ENCODE measurements at places on chromosomes 4 and X. TPM values are rescaled to one million over a fixed set of nuclear protein-coding genes. Genes with fewer than 3 reads are reported as not detected.
A peak's percentile ranks its signal among the peaks of the same experiment; 100 is the strongest.

The GC gene
- total RNA-seq: not detected

The DRP2 gene
- total RNA-seq: not detected

The TCP11X2 gene
- not detected for total RNA-seq

The STARD8 gene
- total RNA-seq: 11.7 TPM

The FREM3 gene
- total RNA-seq: not detected

DNA sequence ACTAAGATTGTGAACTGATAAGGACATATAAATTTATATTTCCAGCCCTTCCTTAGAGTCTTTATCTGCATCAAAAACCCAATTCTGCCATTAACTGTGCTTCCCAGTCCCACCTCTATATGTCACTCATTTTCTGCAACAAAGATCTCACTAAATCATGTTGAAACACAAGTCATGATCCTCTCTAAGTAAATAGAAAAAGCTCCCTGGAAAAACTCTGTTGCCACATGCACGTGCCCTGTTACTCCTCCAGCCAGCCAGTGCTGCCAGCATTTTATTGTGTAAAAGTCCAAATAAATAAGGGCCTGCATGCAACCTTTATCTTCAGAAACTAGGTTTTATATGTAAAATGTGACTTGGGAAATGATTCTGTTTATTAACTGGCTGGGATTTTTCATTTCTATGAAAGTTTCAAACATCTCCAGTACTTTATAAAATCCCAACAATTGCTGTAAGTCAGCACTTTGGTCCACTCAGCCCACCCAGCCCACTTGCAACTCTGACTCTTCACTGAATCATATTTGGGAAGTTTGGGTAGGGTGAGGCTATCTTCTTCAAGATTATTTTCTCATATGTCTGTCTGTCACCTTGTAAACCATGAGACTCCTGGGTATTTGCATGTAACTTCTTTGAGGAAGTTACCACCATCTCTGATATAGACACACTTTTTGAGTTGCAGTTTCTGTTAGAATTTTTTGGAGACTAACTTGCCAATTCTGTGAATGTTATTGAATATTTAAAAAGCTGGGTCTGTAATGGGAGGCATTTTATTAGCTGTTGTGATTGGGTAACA is 40.0 kb upstream of the SMARCA5 start:
- DNase-seq: no peak

- DNase-seq: no peak
These were observed 103.3 kb downstream of the DHRSX start for GRCh38 chrX:2397229-2398063.

- no peak for DNase-seq
These were observed 30.1 kb upstream of the SCOC start for GRCh38 chr4:140343303-140343702.

- no peak for DNase-seq
These were observed 819 bp downstream of the NSG1 start for GRCh38 chr4:4387531-4388310.

DNA sequence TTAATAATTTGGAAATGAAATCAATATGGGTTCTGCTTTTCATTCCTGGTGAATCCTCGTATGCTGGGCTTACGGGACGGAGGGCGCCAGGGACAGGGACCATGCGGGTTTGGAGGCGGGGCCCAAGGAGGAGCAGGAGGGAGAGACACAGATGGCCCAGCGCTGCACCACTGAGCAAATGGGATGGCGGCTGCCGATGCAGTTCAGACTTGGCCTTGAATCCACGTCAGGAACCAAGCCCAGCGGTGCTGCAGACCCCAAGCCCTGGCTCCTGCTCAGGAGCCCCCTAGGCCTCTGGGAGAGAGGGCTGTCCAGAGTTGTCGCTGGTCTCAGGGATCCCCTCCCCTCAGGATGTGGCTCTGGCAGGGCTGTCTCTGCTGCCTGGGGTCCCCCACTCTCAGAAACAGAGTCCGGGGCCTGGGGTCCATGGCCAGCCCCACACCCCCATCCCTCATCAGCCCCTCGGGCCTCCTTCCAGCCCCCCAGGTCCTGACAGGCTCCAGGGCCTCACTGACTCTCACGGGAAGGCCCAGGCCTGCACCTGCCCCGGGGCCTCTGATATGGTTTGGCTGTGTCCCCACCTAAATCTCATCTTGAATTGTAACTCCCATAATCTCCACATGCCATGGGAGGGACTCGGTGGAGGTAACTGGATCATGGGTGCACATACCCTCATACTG is 75.2 kb downstream of the FAM53A start:
- peak; percentile 65 for DNase-seq

DNA sequence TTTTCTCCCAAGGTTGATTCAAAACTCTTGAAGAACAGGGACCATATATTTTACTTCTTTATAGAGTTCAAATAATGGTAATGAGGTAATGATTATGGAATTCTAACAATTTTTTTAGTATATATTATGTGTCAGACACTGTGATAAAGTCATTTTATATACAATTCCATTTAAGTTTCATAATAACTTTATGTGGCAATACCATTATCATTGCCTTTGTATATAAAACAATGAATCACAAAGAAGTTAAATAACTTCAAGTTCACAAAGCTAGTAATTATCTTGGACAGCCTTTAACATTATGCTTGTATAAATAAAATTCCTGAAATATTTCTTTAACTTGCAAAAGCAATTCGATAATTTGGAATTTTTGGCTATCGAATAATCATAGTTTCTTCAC is 20.6 kb downstream of the MAGEC1 start:
- no peak for DNase-seq

DNA sequence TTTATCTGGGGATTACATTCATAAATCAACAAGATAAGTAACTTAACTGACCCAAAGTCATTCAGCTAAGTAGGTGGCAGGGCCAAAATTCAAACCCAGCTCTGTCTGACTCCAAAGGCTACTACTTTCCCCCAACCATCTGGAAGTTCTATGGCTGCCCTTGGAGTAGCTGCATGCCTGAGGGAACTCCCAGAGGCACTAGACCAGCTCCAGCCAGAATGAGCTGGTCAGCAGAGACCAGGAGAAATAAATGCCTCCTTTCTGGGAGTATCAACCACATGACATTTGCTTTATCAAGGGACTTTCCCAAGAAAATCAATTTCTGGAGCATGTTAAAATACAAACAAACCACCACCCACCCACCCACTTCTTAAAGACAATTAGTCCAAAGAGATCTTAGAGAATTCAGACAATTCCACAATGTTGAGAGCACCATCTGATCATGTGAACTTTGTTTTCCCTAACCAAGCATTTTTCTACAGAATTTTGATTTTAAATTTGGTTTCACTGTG is 180.5 kb downstream of the EFHC2 start:
- DNase-seq: no peak

- DNase-seq: no peak
These were observed 455.4 kb downstream of the IL15 start for GRCh38 chr4:142091691-142092182.

- no peak for DNase-seq
These were observed 94.1 kb upstream of the HPRT1 start for GRCh38 chrX:134365904-134366303.

- peak; percentile 80 for DNase-seq
These were observed 487 bp downstream of the HMGB2 start for GRCh38 chr4:173333658-173334084.

- no peak for DNase-seq
These were observed 39.5 kb downstream of the NSD2 start for GRCh38 chr4:1910643-1911042.

Data from Right ventricle myocardium inferior (tissue), 1 donor.